ENCODE measurements at places on chromosomes 4 and X. TPM values are rescaled to one million over a fixed set of nuclear protein-coding genes. Genes with fewer than 3 reads are reported as not detected.

DNA sequence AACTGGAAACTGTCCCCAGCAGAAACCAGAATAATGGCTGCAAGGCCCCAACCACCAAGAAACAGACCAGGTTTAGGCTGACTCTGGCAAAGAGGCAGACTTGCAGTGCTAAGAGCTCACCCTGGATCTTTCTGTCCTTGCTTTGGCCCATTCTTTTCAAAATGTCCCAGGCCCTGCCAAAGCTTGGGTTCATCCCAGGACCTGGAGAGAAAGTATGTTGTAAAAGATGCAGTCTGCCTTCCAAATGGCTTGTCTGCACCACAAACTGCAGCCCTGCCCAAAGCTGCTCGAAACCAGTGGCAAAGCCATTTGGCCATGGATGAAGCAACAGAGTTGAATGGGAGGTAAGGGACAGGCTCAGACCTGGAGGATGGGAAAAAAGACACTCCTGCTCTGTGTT, 38.0 kb upstream of the LNX1 start:
- DNase-seq = no peak

DNA sequence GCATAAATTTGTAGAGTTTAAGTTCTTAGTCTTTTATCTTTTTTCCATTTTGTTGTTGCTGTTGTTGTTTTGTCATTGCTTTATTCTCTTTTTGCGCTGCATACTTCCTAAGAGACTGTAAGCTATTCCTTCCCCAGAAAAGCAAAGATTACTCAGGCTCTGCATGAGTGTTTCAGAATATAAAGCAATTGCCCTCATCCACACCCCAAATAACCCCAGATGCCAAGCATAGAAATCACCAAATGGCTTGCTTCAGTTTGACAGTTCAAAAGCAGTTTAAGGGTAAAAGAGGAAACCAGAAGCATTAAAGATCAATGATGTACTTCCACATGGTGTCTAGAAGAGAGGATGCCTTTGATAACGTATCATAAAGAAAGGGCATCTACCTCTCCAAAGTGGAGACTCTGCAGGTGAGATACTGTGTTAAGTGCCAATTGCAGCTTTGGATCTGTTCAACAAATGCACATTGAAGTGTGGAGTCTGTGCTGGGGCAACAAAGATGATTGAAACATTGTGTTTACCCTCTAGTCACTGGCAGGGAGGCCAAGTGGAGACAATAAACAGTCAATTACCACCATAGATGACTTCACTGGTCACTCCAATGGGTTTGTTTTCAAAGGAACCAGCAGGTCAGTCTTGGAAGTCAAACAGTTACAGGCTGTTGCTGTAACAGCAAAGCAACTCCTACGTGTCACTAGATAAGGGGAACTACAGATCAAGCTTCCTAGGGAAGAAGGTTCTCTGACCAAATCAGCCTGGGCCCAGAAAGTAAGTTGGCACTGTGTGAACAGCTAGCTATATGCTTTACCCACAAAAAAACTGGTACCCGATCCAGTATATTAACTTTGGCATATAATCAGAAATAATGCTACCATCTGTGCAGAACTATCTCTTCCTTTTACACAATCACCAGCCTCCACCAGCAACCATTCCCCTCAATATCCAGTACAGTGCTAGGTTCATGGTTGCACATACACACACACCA, 40.6 kb upstream of the IL21 start:
- no peak for DNase-seq

- no peak for DNase-seq
Measured at GRCh38 chrX:49177338-49177833, 5.7 kb downstream of the PLP2 start.

GRCh38 chr4:188971125-188971524, 831.9 kb downstream of the TRIML1 start:
- no peak for DNase-seq

DNA sequence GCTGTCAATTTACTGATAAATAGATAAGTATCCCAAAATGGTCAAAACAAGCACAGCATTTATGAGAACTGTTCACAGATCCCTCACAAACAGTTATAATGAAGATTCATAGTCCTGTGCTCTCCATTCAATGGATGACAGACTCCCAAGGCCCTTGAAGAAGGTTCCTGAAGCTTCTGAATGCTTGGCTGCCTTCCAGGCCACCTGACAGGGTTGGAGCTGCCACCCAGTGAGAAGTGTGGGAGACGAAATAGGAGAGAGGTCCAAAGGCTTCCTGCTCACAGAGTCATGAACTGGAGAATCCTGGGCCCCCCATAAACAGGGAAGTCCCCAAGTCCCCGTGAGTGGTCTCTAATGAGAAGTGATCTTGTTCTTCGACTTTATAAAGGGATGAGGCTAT, 26.0 kb upstream of the ANXA3 start:
- DNase-seq = no peak

DNA sequence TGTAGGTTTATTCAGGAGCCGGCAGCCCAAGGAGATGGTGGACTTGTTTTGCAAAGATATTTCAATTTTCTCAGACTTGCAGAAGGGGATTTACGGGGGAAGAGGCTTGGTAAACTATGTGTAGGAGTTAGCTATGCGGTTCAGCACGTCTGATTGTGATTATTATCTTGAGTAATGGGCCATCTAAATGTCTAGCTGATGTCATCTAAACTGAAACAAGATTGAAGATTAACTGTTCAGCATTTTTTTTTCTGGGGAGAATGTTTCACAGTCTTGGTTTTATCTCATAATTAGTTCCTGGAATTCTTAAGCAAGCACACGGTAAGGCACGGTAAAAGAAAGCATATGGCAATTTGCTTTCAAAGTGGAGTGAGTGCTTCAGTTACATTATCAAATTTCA, 207.3 kb upstream of the CXorf51B start:
- no peak for DNase-seq

DNA sequence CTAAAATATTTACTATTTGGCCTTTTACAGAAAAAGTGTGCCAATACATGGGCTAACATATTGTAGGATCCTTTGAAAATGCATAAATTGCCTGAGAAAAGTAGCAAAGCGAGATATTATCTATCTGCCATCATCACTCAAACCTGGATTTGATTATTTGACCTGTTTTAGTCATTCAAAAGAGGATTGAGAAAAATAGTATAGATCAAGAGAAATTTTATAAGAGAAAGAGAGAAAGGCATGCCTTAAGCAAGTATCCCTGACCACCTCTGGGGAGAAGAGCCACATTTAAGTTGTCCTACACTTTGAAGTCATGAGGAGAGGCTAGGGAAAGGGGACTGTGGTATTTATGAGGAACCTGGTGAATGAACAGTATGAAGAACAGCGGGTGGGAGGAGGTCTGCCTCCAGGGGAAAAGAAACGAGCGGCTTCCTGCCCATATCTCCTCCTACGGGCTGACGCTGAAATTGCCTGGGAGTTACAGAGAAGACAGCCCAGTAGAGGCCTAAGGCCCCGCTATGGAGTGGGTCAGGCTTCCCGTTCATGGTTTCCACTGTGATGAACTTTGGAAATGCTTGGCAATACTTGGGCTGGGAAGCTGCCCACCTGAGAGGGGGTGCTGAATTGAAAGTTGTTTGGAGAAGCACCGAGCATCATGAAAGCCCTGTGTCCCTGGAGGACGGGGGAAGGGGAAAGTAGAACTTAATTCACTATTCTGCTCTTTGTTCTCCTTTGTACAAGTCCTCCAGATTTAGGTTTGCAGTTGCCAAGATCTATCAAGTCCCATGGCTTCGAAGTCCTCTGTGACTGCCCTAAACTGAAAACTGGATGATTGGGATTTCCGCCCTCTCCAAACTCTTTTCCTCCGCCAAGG, 106.9 kb upstream of the ACSL4 start:
- no peak for DNase-seq

DNA sequence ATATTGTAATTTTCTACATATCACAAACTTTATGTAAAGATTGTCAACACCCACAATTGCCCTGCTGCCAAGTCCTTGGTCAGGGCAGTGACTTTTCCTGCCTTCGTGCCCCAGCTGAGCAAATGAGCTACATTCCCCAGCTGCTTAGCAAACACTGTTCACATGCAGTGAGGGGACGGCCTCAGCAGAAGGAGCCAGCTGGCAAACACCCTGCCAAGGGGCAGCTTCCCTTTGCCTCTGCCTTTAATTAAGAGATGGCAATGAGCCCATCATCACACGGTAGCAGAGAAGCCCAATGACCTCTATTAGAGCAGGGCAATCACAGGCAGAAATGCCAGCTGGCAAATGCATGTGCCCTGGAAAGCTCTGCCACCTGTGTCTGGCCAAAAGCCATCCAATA, 253.4 kb downstream of the EPHA5 start:
- no peak for DNase-seq

DNA sequence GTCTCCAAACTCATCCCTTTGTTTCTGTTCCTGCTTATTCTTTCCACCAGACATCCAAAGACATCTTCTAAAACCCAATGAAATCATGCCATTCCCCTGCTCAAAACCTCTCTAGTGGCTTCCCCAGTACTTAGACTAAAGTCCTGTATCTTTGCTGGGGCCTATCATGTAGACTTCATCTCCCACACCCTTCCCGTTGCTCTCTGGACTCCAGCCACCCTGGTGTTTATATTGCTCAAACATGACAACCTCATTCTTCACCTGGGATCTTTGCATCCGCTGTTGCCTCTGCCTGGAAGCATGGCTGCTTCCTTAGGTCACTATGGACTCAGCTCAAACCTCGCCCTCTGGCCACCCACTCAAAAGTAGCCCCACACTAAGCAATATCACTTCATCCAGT, 23.7 kb downstream of the TBC1D1 start:
- DNase-seq = no peak

DNA sequence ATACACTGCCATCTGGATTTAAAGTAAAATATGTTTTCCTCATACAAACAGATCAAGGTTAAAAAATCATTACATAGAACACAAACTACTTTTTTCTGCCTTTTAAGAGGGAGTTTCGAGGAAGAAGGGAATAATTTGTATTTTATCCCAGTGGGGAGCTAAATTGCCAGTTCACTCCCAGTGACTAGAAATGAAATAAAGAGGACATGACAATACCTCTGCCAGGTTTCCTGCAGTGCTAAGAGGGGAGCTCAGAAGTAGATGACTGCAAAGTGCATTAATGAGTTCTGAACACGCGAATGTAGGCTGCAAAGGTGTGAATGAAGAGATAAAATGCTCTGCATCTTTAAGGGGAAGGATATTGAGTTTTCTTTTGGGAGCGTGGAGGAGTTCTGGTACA, 69.7 kb downstream of the SRPX start:
- DNase-seq = no peak

- DNase-seq = no peak
Measured at GRCh38 chrX:150119323-150119722, 181.0 kb upstream of the EOLA2 start.

DNA sequence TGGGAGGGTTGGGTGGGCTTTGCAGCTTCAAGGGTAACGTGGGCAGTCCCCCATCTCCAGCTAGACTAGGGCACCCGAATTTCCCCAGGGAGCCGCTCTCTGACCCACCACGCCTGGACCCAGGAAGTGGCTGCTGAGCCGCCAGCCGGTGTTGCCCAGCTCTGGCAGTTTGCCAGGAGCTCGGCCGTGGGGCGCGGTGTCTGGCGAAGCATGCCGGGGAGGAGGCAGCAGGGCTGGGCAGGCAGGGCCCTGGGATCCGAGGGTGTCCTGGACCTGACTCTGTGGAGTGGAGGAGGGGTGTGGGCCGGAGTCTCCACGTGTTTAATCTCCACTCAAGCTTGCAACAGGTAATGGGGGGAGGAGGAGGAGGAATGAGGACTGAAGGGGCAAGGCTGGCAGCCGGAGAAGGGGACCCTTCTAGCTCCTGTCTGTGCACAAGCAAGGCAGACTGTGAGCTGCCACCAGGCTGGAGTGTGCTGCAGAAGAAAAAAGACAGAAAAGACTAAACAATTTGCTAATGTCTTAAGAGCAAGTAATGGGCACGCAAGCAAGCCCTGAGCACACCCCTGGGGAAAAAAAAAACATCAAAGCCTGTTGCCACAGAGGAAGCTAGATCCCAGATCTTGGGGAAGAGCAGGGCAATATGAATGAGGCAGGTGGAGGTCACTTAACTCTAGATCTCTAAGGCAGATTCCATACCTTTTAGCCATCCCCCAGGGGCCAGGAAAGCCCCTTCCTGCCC, 2.4 kb downstream of the LONRF3 start:
- no peak for DNase-seq

- DNase-seq = no peak
Measured at GRCh38 chr4:8612646-8613045, 20.1 kb downstream of the CPZ start.

DNA sequence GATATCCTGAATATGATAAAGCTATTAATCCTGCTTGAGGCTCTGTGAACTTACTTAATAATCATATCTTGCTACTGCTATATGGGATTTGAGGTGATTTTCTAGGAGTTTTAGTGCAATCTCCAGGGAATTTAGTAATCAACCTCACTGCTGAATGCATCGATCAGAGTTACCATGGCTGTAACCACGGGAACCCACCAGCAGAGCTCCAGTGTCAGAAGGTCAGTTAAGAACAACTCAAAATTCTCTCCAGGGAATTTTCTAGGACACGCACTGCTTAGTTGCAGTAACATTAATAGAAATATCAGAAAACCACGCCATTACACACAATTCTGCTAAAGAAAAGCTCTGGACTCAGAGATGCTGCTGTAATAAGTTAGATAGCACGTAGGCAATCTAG, 1477.2 kb upstream of the TENM3 start:
- no peak for DNase-seq

DNA sequence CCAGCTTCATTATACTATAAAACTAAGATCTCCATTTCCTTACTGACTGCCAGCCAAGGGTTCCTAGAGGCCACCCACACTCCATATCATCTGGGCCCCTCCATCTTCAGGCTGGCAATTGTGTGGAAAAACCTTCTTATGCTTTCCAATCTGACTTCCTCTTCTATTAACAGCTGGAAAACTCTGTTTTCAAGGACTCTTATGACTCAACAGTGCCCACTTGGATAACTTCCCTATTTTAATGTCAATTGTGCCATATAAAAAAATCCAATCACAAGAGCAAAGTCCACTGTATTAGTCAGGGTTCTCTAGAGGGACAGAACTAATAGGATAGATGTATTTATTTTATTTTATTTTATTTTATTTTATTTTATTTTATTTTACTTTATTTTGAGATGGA, 41.0 kb upstream of the CPEB2 start:
- no peak for DNase-seq

GRCh38 chrX:135213200-135213844, 38.5 kb upstream of the ETDA start:
- no peak for DNase-seq

GRCh38 chr4:55068522-55068921, 56.9 kb downstream of the KDR start:
- no peak for DNase-seq

GRCh38 chr4:84879651-84880200, 86.8 kb downstream of the WDFY3 start:
- DNase-seq = no peak

DNA sequence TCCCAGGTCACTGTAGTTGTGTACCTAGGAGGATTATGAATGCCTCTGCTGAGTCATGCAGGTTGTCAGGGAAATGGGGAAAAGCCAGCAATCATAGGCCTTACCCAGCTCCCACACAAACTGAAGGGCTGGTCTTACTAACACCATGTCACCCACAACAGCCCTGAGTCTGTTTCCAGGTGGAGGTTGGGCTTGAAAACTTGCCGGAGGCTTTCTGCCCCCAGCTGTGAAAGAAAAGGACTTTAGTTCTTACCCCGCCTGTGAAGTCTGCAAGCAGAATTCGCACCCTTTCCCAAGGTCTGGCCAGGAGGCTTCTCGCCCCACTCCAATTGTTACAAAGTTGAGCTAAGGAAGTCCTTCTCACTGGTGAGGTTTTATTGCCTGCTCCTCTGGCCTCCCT, 143.9 kb downstream of the RPS6KA6 start:
- no peak for DNase-seq

Gene TLR10
- polyA plus RNA-seq = not detected

Gene PAGE1
- polyA plus RNA-seq = not detected

Gene DCAF12L1
- not detected for polyA plus RNA-seq

Gene CC2D2A
- 10.0 TPM for polyA plus RNA-seq

Gene PNCK
- 0.28 TPM for polyA plus RNA-seq

Gene DOCK11
- polyA plus RNA-seq = 10.3 TPM

Gene RAB40AL
- polyA plus RNA-seq = 0.39 TPM
